ENCODE measurements at places on chromosomes 16 and 17. TPM values are rescaled to one million over a fixed set of nuclear protein-coding genes. Genes with fewer than 3 reads are reported as not detected.

The SYCE1L gene
- total RNA-seq = 0.45 TPM

The DNAAF1 gene
- total RNA-seq = not detected

The MYH2 gene
- 0.11 TPM for total RNA-seq

The TEX2 gene
- 35.1 TPM for total RNA-seq
